ENCODE measurements at places on chromosomes 7 and 10.

GRCh38 chr7:157977717-157978496, 609.7 kb downstream of the PTPRN2 start:
- DNase-seq, result no peak

DNA sequence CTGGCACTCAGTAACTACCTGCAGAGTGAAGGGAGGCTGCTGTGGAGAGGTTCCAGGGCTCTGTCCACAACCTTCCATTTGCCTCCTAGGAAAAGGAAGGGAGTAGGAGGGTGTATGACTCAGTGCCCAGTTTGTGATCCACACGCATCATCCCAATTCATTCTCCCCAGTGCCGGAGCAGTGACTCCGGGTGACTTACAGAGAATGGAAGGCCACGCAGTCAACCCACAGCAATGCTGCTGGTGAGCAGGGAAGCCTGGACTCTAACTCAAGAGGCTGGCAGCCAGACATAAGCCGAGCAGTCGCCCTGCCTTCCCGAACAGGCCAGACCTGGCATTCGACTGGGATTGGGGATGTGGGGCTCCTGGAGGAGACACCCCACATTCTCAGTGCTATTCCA, 139.9 kb downstream of the SH3PXD2A start:
- DNase-seq, result no peak

GRCh38 chr10:121556455-121556854, 41.8 kb downstream of the FGFR2 start:
- no peak for DNase-seq

DNA sequence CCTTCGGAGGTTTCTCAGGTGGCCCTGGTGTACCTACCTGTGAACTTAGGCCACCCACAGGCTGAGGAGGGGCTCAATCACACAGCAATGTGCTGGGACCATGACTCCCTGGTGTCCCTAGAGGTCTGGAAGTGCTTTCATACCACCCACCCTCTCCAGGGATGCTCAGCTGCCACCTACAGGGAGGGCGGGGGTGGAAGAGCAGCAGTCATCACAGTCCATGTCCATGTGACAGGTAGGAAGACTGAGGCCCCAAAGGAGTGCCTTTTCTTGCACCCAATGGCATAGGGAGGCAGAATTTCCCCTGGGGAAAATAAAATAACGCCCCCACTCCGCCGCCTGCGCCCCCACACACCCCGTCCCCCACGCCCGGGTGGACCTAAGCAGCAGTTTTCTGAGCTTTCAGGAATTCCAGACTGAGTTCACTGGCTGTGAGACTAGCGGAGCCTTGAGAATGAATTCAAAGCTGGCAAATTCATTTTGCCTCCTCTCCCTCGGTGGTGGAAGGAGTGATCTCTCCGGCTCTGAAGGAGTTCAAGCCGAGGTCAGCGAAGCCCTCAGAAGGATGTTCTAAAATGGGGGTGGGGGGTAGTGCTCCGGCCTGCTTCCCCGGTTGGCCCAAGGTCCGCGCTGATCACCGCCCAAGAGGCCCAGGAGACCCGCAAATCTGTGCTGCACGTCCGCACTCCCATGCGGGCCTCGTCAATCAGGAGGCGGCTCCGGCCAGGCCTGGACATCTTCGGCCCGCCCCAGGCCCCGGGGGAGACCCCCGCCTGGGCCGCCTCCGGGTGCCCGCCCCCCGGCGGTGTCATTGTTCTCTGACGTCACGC, 2.1 kb upstream of the ZMIZ1 start:
- no peak for DNase-seq

GRCh38 chr7:43851805-43852204, 17.5 kb downstream of the MRPS24 start:
- no peak for DNase-seq

- no peak for DNase-seq
Observed at GRCh38 chr10:12566161-12567115, 217.1 kb downstream of the CAMK1D start.

- no peak for DNase-seq
Observed at GRCh38 chr7:112790586-112791003, 402 bp upstream of the TMEM168 start.

DNA sequence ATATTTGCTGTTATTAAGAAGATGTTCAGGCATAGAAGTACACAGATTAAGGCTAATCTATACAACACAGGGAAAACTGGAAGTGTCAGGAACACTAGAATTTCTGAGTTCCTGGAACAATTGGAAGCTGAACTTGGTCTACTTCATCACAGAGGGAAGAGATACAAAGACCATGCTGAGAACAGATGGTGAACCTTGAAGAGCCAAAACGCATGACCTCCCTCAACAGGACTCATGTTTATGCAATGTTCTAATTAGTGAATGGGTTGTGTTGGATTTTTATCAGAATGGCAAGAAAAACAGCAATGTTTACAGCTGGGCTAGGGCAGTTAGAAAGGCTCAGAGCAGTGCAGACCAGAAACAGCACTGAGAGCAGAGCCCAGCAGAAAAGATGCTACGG, 94.9 kb downstream of the SFMBT2 start:
- no peak for DNase-seq

GRCh38 chr10:14112056-14112455, 218.7 kb downstream of the FRMD4A start:
- no peak for DNase-seq

DNA sequence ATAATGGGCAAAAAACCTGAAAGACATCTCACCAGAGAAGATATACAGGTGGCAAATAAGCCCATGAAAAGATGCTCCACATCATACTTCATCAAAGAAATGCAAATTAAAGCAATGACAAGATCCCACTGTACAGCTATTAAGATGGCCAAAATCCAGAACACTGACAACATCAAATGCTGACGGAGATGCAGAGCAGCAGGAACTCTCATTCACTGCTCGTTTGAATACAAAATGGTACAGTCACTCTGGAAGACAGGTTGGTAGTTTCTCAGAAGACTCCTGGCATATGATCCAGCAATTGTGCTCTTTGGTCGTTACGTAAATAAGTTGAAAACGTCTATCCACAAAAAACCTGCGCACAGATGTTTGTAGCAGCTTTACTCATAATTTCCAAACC, 35.5 kb downstream of the KIN start:
- no peak for DNase-seq

- no peak for DNase-seq
Observed at GRCh38 chr7:17530244-17530643, 231.8 kb downstream of the AHR start.

DNA sequence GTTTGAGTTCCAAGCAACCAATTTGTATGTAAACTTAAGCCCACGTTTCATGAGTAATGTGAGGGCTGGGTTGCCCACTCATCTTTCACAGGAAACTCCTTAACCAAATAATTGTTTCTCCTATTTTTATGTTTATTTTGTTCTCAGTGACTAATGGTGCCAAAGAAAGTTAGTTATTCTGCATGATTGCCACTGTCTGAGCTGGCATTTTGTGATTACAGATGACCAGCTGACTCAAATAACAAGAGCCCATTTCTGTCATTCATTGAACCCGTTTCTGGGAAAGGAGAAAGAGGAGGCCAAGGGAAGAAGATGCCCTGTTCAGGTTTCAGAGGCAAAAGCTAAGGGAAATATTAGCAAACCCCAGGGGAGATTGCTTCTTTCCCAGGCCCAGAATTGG, 186.9 kb upstream of the MYO3A start:
- DNase-seq, result no peak

DNA sequence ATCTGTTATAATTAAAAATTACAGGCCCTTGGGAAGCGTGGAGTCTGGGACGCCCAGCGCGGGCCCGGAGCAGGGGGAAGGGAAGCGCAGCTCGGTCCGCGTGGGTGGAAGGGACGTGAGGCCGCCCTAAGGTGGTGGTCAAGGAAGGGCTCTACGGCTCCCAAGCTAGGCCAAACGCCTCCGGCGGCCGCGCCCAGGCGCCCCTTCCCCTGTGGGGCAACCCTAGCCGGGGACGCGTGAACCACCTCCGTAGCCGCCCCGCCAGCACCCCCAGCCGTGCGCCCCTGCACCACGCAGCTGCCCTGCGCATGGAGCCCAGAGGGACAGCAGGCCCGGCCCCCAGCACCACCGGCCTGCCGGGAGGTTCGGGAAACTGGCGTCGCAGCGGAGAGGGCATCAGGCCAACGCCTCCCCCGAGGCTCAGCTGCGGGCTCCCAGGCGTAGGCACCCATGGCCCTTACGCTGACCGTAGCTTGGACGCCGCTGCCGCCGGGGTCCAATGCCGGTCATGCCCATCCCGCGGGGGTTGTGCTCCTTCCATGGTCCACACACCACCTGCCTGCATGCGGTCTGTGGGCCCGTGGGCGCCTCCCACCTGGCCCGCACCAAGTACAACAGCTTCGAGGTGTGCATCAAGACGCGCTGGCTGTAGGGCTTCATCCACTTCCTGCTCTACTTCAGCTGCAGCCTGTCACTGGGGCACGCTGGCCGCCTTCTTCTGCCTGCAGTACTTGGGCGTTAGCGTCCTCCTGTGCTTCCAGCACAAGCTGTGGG, 166.7 kb downstream of the SEPTIN7 start:
- no peak for DNase-seq

DNA sequence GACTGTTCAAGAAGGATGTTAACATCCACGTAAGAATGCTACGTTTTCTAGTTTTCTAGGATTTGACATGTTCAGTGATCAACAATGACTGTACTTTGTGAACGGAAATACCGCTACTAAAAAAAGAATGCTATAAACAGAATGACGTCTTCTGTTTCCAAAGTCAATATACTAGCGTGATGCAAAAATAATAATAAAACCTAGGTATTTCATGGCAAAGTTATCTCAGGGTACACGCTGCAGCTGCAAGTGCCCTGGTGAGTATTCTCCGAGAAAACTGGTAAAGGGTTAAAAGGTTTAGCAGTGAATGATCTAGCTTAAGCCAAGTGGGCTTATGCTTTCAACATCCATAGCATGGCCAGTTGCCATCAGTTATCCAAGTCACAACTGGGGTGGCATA, 653.3 kb upstream of the PFKP start:
- no peak for DNase-seq
